ENCODE measurements at places on chromosomes 13 and 19. TPM values are rescaled to one million over a fixed set of nuclear protein-coding genes. Genes with fewer than 3 reads are reported as not detected.

DNA sequence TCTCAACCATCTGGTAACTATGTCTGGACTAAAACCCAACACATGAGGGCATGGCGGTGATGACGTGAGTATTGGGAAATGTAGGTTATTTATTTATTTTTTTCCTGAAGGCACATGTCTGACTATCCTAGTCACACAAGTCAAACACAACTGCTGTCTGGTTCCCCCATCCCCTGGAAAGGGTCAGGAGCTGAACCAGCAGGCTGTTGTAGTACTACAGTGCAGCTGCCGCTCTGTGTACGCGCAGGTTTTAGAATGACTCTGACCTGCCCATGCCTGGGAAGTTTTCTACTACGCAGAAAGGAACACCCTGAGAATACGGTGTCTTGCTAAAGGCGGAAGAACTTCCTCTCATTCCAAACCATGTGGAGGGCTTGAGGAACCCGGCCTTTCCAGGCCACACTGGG, 1.2 kb downstream of the SLC7A1 start:
- DNase-seq, result peak; percentile 51

GRCh38 chr19:18308051-18308947, 14.6 kb downstream of the LSM4 start:
- DNase-seq, result no peak

- no peak for DNase-seq
Measured at GRCh38 chr13:73608157-73608516, 526.1 kb downstream of the KLF12 start.

- no peak for DNase-seq
Measured at GRCh38 chr13:88979465-88980175, 1308.4 kb downstream of the SLITRK5 start.

GRCh38 chr13:43804461-43805070, 17.8 kb upstream of the ENOX1 start:
- no peak for DNase-seq

GRCh38 chr13:102401766-102402165, at the start of gene FGF14:
FGF14 (minus strand) TSS chr13:102402048.
- no peak for DNase-seq

DNA sequence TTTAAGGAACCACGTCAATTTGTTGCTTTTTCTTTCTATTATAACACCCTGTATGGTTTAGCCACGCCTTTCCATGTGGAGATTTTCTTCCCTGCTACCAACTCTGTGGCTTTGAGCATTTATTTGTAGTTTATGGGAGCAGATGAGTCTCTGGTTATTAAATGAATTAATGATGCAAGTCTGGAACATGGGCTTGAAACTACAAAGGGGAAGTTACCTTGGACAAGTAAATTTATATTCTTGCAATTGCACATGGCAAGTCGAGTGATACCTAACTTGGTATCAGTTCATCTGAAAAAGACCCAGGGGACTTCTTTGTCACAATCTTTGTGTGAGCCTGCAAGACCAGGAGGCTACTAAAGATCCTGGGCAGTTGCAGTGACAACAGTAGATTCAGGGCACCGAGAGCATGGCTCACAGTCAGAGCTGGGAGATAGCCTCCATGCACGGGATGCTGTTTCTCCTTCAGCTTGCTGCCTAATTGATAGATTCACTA, 24.4 kb downstream of the B3GLCT start:
- no peak for DNase-seq

DNA sequence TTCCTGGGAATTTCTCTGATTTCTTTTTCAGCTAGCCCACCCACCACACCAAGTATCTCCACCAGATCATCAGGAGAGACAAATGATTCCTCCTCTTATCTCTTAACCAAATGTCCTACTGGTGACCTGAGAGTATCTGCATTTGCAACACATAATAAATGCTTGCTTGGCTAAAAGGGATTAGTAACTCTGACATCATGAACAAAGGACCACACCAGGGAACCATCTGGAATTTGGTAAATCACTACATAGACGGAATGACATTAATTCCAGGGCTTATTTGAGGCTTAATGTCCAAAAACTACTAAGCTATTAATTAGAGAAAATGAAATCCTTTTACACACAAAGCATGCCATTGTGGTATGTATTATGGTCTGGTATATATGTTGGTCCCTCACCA, 139.0 kb downstream of the RAP2A start:
- no peak for DNase-seq

DNA sequence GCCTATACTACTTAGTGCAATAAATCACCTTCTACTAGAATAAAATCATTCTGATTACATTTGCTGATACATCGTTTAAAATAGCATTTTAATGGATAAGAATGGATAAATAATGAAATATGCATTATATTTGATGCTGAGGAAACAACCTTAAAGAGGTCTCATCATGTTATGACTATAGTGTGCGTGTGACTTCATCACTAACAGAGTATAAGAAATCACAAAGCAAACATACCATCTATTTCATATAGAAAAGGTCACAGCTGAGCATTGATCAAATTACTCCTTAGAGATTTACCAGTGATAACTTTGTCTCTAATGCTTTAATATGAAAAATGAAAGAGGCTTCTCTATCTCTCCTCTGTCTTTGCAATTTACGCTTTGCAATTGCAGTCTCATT, 1620.3 kb upstream of the SLC10A2 start:
- DNase-seq, result no peak

DNA sequence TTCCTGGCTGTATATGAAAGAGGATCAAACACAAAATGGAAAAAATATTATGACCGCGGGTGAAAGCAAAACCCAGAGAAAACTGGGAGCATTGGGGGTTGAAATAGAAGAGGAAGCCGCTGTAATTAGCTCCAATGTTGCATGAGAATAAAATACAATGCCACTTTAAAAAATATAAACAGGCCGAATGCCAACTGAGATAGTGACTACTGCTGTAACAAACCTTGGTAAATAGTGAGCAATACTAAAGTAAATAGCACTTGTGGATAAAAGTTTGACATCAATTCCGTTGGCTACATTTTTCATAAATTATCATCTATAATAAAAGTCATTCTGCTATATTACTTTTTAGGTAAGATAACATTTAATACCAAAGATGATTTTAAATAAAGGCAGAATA, 395.8 kb upstream of the MIR17HG start:
- no peak for DNase-seq

- no peak for DNase-seq
Measured at GRCh38 chr13:106385654-106386053, 149.8 kb downstream of the EFNB2 start.

- DNase-seq, result no peak
Measured at GRCh38 chr19:21202865-21203494, 61.1 kb downstream of the ZNF431 start.

DNA sequence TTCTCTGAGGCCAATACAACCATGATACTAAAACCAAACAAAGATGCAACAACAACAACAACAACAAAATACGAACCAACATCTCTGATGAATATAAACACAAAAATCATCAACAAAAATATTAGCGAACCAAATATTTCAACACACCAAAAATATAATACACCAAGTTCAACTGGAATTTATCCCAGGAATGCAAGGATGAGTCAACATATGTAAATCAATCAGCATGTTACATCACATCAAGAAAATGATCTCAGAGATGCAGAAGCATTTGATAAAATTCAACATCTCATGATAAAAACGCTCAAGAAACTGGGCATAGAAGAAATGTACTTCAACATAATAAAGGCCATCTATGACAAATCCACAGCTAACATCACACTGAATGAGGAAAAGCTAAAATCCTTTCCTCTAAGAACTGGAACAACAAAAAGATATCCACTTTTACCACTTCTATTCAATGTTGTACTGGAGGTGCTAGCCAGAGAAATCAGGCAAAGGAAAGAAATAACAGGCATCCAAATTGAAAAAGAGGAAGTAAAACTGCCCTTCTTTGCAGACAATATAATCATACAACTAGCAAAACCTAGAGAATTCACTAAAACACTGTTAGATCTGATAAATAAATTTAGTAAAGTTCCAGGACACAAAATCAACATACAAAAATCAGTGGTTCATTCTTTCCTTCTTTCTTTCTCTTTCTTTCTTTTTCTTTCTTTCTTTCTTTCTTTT, 2448.7 kb upstream of the PCDH20 start:
- no peak for DNase-seq

GRCh38 chr19:50702158-50702870, 17.3 kb downstream of the SHANK1 start:
- no peak for DNase-seq

- peak; percentile 14 for DNase-seq
Measured at GRCh38 chr19:35264268-35265125, 4.3 kb upstream of the USF2 start.

The MATK gene
- total RNA-seq, result 1.8 TPM

The CAPS gene
- total RNA-seq, result 16.4 TPM

The CALM3 gene
- total RNA-seq, result 86.6 TPM

The LTBP4 gene
- 130 TPM for total RNA-seq

The MRI1 gene
- total RNA-seq, result 72.4 TPM

The KRTDAP gene
- total RNA-seq, result not detected

The CXCL17 gene
- total RNA-seq, result 2.9 TPM

The RUBCNL gene
- 2.1 TPM for total RNA-seq

The C19orf33 gene
- 3.5 TPM for total RNA-seq

Data from breast epithelium (tissue), 4 donors.